ENCODE measurements at places on chromosomes 13 and 19.

DNA sequence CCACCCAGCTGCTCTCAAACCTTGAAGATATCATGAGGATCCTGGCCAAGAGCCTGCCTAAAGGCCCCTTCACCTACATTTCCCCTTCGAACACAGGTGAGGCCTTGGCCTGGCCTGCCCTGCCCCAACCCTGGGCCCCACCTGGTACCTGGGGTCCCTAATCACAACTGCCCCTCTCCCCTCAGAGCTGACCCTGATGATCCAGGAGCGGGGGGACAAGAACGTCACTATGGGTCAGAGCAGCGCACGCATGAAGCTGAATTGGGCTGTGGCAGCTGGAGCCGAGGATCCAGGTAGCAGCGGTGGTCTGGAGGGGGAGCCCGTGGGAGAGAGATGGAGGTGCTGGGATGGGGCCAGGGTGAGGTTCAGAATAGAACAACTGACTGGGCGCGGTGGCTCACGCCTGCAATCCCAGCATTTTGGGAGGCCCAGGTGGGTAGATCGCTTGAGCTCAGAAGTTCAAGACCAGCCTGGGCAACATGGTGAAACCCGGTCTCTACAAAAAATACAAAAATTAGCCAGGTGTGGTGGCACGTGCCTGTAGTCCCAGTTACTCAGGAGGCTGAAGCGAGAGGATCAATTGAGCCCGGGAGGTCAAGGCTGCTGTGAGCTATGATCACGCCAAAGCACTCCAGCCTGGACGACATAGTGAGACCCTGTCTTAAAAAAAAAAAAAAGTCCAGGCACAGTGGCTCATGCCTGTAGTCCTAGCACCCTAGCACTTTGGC lies 17.5 kb downstream of the DDX39A start:
- no peak for DNase-seq

- no peak for DNase-seq
Measured at GRCh38 chr13:92590503-92590908, 636.1 kb upstream of the GPC6 start.

- no peak for DNase-seq
Measured at GRCh38 chr19:45321848-45322247, 827 bp downstream of the CKM start.

DNA sequence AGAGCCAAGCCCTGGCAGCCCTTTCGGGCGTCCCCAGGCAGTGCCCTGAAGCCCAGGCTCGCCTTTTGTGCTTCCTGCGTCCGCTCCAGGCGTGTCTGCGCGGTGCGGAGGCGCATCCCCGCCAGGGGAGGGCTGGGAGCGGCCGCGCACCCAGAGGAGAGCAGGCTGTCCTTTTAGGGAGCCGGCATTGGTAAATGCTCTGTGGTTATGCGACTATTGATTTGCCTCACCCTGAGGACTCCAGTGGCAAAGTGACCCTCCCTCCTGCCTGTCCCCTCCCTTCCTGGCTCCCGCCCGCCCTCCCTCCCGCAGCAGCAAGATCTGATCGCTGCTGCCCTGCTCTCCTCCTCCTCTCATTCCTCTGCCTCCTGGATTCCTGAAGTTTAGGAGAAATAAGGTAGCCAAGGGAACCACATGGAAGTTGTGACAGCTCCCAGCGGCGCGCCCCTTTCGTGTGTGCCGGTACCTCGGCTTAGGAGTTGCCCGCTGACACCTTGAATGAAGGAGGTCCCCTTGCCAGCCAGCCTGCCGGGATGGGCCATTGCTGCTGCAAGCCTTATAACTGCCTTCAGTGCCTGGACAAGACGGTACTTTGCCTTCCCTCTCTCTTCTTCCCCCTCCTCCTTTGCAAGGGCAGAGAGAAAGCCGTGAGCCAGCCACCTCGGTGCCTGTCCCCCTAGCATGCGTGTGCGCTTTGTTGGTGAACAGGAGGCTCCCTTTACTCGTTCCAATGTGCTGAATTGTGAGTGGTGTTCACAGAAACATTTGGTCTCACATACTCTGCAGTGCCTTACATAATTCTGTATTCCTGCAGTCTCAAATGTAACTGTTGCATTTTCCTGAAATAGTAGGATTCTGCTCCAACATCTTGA lies 166.9 kb downstream of the SLC7A1 start:
- DNase-seq: no peak

Data from T-helper 2 cell treated with Interferon-gamma antibody and Interleukin-4, amounts not matched to agents 5 μg/mL and 100 μg/mL, for 36 hours (primary cell).